ENCODE measurements at places on chromosomes 2 and 18. TPM values are rescaled to one million over a fixed set of nuclear protein-coding genes. Genes with fewer than 3 reads are reported as not detected.

Gene CCDC178
- polyA plus RNA-seq: 1.6 TPM

- DNase-seq: no peak
Observed at GRCh38 chr2:64327510-64328414, 126.2 kb upstream of the LGALSL start.

DNA sequence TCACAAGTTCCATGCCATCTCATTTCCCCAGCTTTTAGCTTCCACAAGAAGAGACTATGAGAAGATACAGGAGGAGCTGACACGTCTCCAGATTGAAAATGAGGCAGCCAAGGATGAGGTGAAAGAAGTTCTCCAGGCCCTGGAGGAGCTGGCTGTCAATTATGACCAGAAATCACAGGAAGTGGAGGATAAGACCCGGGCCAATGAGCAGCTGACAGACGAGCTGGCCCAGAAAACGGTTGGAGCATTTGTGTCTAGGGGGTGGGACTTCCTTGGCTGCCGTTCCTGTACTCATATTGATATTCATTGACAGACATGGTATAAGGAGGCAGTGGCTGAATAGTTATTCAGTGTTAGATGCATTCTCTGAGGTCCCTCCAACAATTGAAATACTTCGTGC lies 57.2 kb upstream of the LYPD6B start:
- DNase-seq: no peak

DNA sequence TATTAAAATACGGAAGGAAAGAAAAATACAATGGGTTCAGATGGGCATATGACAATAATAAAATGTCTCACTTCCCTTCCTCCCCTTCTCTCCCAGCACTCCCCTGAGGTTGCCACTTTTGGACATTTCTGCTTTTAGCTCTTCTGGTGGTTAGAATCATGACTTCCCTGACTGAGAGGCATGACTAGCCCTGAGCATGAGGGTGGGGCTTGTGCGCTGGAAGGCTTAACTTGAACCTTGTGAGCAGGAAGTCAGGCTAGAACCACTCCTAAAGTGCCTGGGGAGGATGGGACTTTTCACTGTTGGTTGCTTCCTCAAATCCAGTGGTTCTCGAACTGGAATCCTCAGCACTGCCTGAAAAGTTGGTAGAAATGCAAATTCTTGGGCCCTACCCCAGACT lies 19.7 kb upstream of the ARHGAP25 start:
- no peak for DNase-seq

- no peak for DNase-seq
Observed at GRCh38 chr2:172358691-172359556, 68.5 kb upstream of the ITGA6 start.

- no peak for DNase-seq
Observed at GRCh38 chr2:115480741-115481140, 1038.3 kb downstream of the DPP10 start.
